ENCODE measurements at places on chromosomes 11 and 22.

DNA sequence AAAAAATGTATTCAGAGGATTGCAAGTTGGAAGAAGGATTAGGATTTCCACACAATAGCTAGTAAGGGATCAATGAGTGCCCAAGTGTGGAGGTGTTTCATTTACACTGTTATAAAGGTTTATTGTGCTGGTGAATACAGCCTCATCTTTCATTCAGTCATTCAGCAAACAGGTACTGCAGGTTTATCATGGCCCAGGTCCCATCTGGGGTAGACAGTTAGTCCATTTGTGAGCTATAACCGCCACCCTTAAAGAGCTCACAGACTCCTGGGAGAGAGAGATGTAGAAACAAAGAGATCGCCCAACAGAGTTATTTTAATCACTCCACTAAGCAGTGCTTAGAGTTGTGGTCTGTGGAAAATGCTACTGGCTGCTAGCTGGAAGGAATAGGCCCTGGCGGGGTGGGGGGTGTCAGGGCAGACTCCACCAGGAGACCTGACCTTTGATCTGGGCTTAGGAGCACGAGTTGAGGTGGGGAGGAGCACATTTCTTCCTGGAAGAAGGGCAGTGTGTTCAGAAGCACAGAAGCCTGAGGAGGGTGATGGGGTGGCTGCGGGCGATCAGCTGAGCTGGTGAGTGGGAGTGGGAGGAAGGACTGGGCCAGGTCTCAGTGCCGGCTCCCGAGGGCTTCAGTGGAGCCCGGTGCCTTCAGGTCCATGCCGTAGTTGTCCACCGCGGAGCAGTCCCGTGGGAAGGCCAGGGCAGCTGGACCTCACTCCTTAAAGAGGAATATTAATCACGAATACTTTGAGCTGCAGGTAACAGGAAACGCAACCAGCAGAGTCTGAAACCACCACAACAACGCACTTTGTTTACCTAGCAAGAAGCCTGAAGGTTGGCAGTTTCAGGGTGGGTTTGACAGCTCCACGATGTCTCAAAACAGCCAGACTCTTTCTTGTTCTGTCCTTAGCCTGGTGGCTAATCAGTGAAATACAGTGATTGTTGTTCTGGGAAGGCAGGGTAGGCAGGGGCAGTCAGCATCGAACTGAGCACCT, 11.2 kb downstream of the TOM1 start:
- no peak for DNase-seq

DNA sequence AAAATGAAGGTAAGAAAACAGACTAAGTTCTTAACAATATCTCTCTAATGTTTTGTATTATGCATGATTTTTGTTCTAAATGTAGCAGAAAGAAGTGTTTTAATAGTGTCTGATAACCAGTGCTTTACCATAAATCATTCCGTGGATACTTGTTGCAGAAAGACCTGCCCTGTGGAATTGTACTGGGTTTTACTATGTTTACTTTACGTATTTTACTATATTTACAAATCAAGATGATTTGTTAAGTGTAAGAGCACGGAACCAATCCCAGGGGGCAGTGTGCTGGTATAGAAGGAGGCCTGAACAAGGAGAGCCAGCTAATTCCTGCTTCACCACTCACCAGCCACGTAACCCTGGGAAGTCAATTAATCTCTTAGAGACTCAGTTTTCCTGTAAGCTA, 1.4 kb downstream of the HTR3B start:
- DNase-seq, result no peak

DNA sequence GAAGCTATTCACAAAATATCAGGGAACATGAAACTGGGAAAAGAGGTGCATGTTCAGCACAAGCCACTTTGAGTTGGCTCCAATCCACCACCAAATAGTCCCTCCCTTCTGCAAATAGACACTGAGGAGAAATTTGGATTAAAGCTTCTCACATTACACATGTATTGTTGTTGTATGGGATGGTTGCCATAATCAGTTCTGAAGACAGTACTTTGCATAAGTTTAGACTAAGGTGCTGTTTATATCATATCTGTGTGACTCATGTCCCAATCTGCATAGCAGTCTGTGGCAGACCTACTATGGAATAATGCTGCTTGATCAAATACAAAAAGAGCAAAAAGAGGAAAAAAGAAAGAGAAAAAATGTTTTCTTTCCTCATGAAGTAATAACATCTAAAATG, 376.7 kb upstream of the DDI1 start:
- peak; percentile 2 for DNase-seq

DNA sequence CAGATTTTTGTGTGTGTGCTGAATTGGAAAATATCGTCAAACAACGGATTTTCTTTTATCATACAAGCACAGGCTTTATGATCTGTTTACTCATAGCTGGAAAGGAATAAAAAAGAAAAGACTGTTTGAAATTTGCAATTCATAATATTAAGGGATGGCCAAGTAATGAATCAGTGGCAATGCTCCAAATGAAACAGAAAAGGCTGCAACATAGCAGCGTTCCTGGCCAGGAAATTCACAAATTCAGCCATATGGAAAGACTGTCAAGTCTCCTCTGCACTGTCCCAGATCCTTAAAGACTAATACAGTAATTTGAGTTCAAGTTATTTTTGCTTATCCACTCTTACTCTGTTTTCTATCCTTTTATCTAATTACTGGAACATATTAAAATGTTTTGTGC, 98.2 kb downstream of the MSANTD4 start:
- peak; percentile 21 for DNase-seq

- DNase-seq, result no peak
Measured at GRCh38 chr11:65482306-65482850, 16.5 kb upstream of the MALAT1 start.

- DNase-seq, result peak; percentile 27
Measured at GRCh38 chr11:19519353-19519752, 193.3 kb upstream of the NAV2 start.
